A549 treated with AZD2906 at 1 μM for 4 hours (cell line): ENCODE measurements at places on chromosomes 2 and 18. TPM values are rescaled to one million over a fixed set of nuclear protein-coding genes. Genes with fewer than 3 reads are reported as not detected.

Gene MTCL1
- 47.0 to 55.3 TPM (median 53.1 TPM) in 5 replicates for total RNA-seq

Gene IL18R1
- 1.0 to 1.4 TPM (median 1.4 TPM) in 5 replicates for total RNA-seq

Gene STPG4
- total RNA-seq = 0.03 to 0.07 TPM in 2 of 5 replicates, not detected in the others

Gene DUSP19
- total RNA-seq = 0.37 to 0.95 TPM (median 0.78 TPM) in 5 replicates

Gene PDE11A
- total RNA-seq = 0.24 to 0.50 TPM (median 0.38 TPM) in 5 replicates

Gene EMILIN1
- 0.21 to 0.56 TPM (median 0.46 TPM) in 5 replicates for total RNA-seq

Gene TRABD2A
- 10.5 to 15.5 TPM (median 13.2 TPM) in 5 replicates for total RNA-seq

Gene NXPH2
- not detected in 5 replicates for total RNA-seq

Gene SCN2A
- 0.03 TPM in 1 of 5 replicates, not detected in the others for total RNA-seq

Gene EXOC6B
- 6.3 to 8.8 TPM (median 7.5 TPM) in 5 replicates for total RNA-seq

Gene PPP1CB
- 133 to 199 TPM (median 162 TPM) in 5 replicates for total RNA-seq

Gene RAX
- total RNA-seq = 0.01 TPM in 1 of 5 replicates, not detected in the others

Gene RAB6C
- total RNA-seq = not detected in 5 replicates

Gene NEURL3
- total RNA-seq = 0.41 to 0.89 TPM (median 0.83 TPM) in 5 replicates

Gene UPP2
- not detected in 5 replicates for total RNA-seq

Gene FAM237A
- not detected in 5 replicates for total RNA-seq

Gene PLCD4
- 0.22 to 0.80 TPM (median 0.38 TPM) in 5 replicates for total RNA-seq

Gene TUBA4B
- total RNA-seq = 0.10 to 0.32 TPM (median 0.12 TPM) in 5 replicates

Gene DCTN1
- 112 to 150 TPM (median 144 TPM) in 5 replicates for total RNA-seq

Gene CHRND
- not detected in 5 replicates for total RNA-seq
